ENCODE measurements at places on chromosomes 3 and 15.
A peak's percentile ranks its signal among the peaks of the same experiment; 100 is the strongest.

DNA sequence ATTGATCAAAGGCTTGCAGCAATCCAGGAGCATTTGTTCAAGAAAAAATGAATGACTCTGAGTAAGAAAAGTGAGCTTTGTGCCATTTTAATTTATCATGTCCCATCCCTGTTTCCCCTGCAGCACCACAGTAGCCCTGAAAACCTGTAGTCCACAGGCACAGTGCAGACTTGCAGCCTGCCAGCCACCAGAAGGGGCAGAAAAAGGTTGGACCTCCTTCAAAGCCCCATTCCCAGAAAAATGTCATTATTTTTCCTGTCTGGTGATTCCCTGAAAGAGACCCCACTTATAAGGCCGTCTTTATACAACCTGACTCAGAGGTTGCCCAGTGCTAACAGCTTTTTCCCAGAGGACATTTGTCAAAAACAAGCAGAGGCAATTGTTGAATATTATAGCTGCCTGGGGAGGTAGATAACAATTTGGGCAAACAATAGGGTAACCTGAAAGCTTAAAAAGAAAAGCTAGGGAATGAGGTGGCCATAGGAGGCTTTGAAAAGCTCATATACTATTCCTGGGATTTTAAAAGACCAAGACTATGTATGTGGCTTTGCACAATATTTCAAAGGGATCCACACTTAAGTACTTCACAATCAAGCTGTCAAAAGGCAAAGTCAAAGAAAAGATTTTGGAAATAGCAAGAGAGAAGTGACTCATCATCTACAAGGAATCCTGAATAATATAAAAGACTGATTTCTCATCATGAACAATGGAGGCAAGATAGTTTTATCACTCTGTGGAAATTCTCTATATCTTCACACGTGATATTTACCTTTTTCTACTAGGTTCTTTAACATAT is 136.8 kb upstream of the PLXNA1 start:
- H3K27ac ChIP-seq, result no peak overlapping the region
- H3K4me3 ChIP-seq, result no peak overlapping the region
- H3K27me3 ChIP-seq, result no peaks in the 10 kb centered on the region
- peaks cover 12% of the 10 kb centered on the region for H3K4me1 ChIP-seq
- no peaks in the 10 kb centered on the region for H3K36me3 ChIP-seq

DNA sequence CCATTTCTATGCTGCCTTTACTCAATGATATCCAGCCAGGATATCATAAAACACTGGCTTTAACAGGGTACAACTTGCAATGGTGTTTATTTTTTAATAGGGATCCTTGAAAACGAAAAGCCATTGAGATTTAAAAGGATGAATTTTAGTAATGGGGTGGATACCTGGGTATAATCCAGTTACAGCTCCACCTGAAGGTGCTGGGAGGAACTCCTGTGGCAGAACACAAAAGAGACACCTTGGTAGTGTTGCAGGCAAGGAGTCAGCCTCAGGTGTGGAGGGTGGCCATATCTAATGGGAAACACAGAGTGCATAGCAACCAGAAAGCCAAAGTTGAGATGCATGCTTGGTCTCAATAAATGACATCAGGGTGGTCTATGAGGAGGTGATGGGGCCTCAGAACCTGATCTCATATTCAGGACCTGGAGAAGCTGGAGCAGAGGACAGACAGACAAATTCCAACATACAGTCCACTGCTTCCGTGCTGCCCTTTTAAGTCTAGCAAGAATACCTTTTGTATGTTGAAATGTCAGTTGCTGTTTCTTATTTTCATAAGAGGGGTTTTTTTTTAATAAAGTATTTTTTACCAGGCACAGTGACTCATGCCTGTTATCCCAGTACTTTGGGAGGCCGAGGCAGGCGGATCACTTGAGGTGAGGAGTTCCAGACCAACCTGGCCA is 12.0 kb upstream of the PAQR9 start:
- H3K4me1 ChIP-seq, result no peaks in the 10 kb centered on the region
- H3K27me3 ChIP-seq, result no peaks in the 10 kb centered on the region
- DNase-seq, result peak; percentile 45
- no peak overlapping the region for H3K27ac ChIP-seq
- H3K4me3 ChIP-seq, result no peak overlapping the region
- no peaks in the 10 kb centered on the region for H3K36me3 ChIP-seq

DNA sequence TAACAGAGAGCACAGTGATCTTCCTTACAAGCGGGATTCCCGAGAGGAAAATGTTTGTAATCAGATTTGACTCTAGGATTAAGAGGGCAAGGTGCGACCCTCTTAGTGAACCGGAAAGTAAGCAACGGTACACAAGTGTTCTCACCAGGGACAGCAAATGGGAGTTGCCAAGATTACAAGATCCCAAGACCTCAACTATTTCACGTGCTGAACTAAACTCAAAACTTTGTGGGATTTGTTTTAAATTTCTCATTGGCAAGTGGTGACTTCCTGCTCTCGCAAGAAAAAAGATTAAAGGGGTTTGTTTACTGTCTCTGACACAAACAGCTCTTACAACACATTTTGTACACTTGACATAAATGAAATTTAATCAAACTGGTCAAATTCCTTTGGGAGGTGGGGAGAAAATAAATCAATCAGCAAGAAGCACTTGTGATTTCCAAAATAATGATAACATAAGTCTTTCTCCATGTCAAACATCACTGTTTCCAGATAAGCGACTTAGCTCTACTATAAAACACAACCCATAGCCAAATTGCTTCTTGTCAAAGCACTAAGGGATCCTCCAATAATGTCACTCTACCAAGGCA is 2.2 kb upstream of the PGPEP1L start:
- H3K27ac ChIP-seq, result no peak overlapping the region
- no peak for DNase-seq
- no peaks in the 10 kb centered on the region for H3K4me1 ChIP-seq
- peaks cover 2% of the 10 kb centered on the region for H3K36me3 ChIP-seq
- no peaks in the 10 kb centered on the region for H3K27me3 ChIP-seq

DNA sequence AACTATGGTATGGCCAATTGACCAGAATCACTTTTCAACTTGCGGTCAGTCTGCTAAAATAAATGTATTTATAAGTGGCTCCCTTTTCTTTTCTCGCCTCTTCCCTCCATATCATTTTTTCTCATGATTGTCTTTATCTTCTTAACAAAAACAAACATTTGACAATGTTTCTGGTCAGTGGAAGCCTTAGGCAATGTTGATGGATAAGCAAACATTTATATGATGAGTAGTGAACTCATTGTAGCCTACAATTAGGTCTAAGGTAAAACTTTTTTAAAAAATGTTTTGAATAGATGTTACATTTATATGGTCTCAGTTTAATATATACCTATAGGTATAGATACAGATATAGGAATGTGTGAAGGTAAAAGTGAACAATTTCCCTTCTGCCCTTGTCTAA is 355.4 kb downstream of the MFSD1 start:
- H3K4me3 ChIP-seq, result no peak overlapping the region
- H3K27me3 ChIP-seq, result no peaks in the 10 kb centered on the region
- H3K4me1 ChIP-seq, result no peaks in the 10 kb centered on the region
- no peak for DNase-seq
- no peaks in the 10 kb centered on the region for H3K36me3 ChIP-seq
- no peak overlapping the region for H3K27ac ChIP-seq

- H3K27ac ChIP-seq, result no peak overlapping the region
- H3K27me3 ChIP-seq, result no peaks in the 10 kb centered on the region
- H3K4me1 ChIP-seq, result no peaks in the 10 kb centered on the region
Measured at GRCh38 chr15:38208779-38209178, 43.9 kb upstream of the SPRED1 start.

GRCh38 chr3:128999102-128999501 is 2.0 kb upstream of the EFCC1 start:
- H3K4me3 ChIP-seq, result peak overlapping the region; percentile 55
- H3K27ac ChIP-seq, result no peak overlapping the region
- no peaks in the 10 kb centered on the region for H3K36me3 ChIP-seq
- no peak for DNase-seq
- peaks cover 2% of the 10 kb centered on the region for H3K4me1 ChIP-seq
- peaks cover 45% of the 10 kb centered on the region for H3K27me3 ChIP-seq

GRCh38 chr3:45366290-45366689 is 22.1 kb upstream of the LARS2 start:
- DNase-seq, result no peak
- no peak overlapping the region for H3K4me3 ChIP-seq
- H3K36me3 ChIP-seq, result no peaks in the 10 kb centered on the region
- H3K27me3 ChIP-seq, result no peaks in the 10 kb centered on the region

- no peaks in the 10 kb centered on the region for H3K4me1 ChIP-seq
- H3K4me3 ChIP-seq, result no peak overlapping the region
- peaks cover 68% of the 10 kb centered on the region for H3K36me3 ChIP-seq
- no peaks in the 10 kb centered on the region for H3K27me3 ChIP-seq
- H3K27ac ChIP-seq, result no peak overlapping the region
Measured at GRCh38 chr3:15216501-15216900, 10.5 kb downstream of the CAPN7 start.

DNA sequence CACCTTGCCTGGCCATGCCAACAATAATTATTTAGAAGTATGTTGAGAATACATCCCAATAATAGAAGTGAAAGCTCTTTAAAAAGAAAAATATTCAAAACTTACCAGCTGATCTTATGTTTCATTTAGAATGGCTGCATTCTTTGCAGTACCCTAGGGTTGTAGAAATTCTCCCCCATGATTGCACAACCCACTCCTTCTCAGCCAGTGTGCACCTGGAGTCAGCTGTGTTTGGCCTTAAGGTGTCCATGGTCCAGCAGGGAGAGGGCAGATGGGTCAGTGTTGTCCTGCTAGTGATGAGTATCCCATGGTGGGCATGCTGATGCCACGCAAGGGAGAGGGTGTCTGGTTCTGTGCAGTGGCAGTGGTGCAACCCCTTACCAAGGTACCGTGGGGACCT is 117.3 kb downstream of the IGF1R start:
- H3K4me3 ChIP-seq, result no peak overlapping the region
- H3K36me3 ChIP-seq, result peaks cover 5% of the 10 kb centered on the region
- peaks cover 7% of the 10 kb centered on the region for H3K4me1 ChIP-seq
- DNase-seq, result no peak
- no peak overlapping the region for H3K27ac ChIP-seq

DNA sequence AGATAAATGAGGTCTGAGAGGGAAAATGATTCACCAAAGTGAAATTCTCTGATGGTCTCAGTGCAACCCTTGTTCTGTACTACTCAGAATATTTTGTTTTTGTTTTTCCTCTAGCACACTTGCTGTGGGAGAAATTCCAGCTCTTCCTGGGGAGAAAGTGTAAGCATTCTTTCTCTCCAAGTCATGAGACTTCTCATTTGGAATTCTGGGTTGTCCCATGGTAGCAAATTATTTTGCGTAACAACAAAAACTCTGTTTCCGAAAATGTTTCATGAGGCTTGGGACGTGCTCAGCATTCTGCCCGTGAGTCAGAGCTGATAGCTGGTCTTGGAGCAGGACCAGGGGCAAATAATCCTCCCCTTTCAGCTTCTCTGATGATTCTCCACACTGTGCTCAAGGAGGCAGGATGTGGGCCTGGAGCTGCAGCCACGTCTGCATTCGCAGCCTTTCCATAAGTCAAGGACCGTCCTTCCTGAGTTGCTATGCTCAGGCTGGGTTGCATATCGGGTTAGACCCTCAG is 70.3 kb downstream of the SENP2 start:
- H3K4me1 ChIP-seq, result no peaks in the 10 kb centered on the region
- H3K36me3 ChIP-seq, result peaks cover 73% of the 10 kb centered on the region
- no peak overlapping the region for H3K4me3 ChIP-seq
- no peak for DNase-seq
- no peak overlapping the region for H3K27ac ChIP-seq

DNA sequence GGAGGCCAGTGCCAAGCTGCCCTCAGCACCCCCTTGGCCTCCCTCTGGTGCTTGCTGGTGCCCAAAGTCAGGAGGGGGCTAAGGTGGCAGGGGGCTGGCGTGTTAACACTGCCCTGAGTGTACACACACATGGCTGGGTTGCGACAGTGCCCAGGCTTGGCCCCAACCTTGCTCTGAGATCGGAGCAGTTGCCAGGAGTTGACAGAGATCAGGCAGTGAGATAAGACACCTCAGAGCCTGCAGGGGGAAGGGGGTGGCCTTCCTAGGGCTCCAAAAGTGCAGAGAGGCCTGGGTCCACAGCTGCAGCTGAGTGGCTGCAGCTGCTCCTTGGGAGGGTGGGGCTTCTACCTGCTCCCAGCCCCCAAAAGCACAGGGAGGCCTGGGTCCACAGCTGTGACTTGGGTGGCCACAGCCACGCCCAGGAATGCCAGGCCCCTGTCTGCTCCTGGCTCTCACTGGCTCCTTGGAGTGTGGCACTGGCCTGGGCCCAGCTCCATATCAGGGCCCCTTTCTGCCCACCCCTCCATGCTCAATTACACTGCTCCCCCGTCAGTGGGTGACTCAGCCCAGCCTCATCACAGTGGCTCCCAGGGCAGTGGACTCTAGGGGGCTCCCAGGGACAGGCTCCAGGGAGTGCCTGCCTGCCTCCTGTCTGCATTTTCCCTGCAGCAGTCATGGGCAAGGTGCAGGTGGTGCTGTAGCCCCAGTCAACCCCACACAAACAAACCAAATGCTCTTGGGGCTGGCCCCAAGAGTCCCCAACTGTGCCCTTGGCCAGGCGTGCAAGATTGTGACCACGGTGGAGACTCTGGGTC is 56.4 kb upstream of the C15orf39 start:
- H3K36me3 ChIP-seq, result peaks cover 15% of the 10 kb centered on the region
- DNase-seq, result no peak
- no peak overlapping the region for H3K27ac ChIP-seq
- H3K4me1 ChIP-seq, result no peaks in the 10 kb centered on the region
- H3K4me3 ChIP-seq, result no peak overlapping the region

- H3K36me3 ChIP-seq, result no peaks in the 10 kb centered on the region
- H3K4me1 ChIP-seq, result no peaks in the 10 kb centered on the region
- no peak for DNase-seq
Measured at GRCh38 chr3:99176169-99176964, 274.9 kb upstream of the DCBLD2 start.

- DNase-seq, result peak; percentile 70
- no peaks in the 10 kb centered on the region for H3K4me1 ChIP-seq
- H3K27me3 ChIP-seq, result no peaks in the 10 kb centered on the region
- no peak overlapping the region for H3K4me3 ChIP-seq
- no peaks in the 10 kb centered on the region for H3K36me3 ChIP-seq
Measured at GRCh38 chr3:149487598-149488197, 13.2 kb downstream of the TM4SF4 start.

- H3K4me3 ChIP-seq, result no peak overlapping the region
- no peaks in the 10 kb centered on the region for H3K36me3 ChIP-seq
- DNase-seq, result no peak
- no peak overlapping the region for H3K27ac ChIP-seq
- H3K27me3 ChIP-seq, result no peaks in the 10 kb centered on the region
- H3K4me1 ChIP-seq, result peaks cover 12% of the 10 kb centered on the region
Measured at GRCh38 chr15:74262625-74263024, 26.5 kb downstream of the CCDC33 start.

- H3K4me3 ChIP-seq, result no peak overlapping the region
- no peaks in the 10 kb centered on the region for H3K27me3 ChIP-seq
- H3K27ac ChIP-seq, result no peak overlapping the region
- no peaks in the 10 kb centered on the region for H3K4me1 ChIP-seq
- DNase-seq, result no peak
Measured at GRCh38 chr3:142046320-142047020, 102.9 kb downstream of the TFDP2 start.

DNA sequence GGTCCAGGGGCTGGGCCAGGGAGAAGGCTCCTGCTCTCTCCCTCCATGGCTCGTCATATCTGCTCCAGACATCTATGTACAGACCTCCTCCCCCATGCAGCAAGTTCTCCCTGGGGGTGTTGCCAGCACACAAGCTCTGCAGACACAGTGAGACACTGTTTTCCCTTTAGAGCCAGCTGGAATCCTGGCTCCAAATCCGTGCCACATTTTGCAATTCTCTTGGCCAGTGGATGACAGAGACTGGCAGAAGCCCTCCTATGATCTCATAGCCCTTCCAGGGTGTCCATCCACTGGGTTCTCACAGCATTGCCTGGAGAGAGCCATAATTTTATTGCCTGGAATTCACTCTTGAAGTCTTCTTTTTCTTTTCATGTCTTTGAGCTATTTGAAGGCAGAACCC is 203.9 kb downstream of the TLE3 start:
- no peaks in the 10 kb centered on the region for H3K27me3 ChIP-seq
- no peak for DNase-seq
- no peak overlapping the region for H3K4me3 ChIP-seq
- H3K27ac ChIP-seq, result no peak overlapping the region
- no peaks in the 10 kb centered on the region for H3K36me3 ChIP-seq
